ENCODE measurements at places on chromosomes 1 and 21. TPM values are rescaled to one million over a fixed set of nuclear protein-coding genes. Genes with fewer than 3 reads are reported as not detected.

ERICH3 gene
- not detected for total RNA-seq

LGR6 gene
- total RNA-seq, result 0.04 TPM

RCC1 gene
- total RNA-seq, result 32.4 TPM

NCDN gene
- 14.2 TPM for total RNA-seq

EDARADD gene
- 4.7 TPM for total RNA-seq

EPHA2 gene
- 110 TPM for total RNA-seq

ADAMTS4 gene
- 1.5 TPM for total RNA-seq

All from hair follicular keratinocyte (primary cell).